ENCODE measurements at places on chromosomes 16 and 17.
A peak's percentile ranks its signal among the peaks of the same experiment; 100 is the strongest.

GRCh38 chr17:82846061-82846691 is 6.4 kb upstream of the ZNF750 start:
- DNase-seq, result no peak

GRCh38 chr16:71357681-71358080 is 842 bp upstream of the CALB2 start:
- no peak for DNase-seq

GRCh38 chr17:46764709-46765401 is 53.6 kb downstream of the WNT3 start:
- peak; percentile 94 for DNase-seq

GRCh38 chr17:51245535-51245934 is 14.3 kb downstream of the MBTD1 start:
- DNase-seq, result no peak

- peak; percentile 26 for DNase-seq
Measured at GRCh38 chr16:680967-681745, 946 bp downstream of the STUB1 start.

DNA sequence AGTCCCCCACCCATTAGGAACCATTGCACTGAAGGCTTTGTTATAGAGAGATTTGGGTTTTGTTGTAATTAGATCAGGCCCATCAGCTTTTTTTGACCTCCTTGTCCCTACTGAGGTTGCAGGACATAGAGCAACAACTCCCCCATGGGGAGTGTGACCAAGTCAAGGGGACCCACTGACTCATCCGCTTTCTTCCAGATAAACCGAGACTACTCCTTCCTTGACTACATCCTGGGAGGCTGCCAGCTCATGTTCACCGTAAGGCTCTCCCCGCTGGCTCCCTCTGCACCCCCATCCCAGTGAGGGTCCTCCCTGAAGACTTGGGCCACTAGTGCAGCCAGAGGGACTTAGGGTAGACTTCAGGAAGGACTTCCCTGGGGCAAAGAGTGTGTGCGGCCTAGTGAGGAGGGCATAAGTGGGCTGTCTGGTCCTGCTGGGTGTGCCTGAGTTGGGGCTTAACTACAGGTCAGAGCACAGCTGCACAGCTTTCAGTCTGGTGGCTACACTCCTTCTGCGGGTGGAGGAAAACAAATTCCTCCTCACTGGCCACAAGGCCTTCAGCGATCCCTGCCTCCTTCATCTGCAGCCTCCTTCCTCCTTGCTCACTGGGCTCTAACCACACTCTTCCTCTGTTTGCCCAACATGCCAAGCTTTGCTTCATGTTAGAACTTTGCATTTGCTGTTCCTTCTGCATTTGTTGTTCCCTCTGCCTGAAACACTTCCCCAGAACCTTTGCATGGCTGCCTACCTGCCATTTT is 31.0 kb downstream of the CPNE2 start:
- no peak for DNase-seq

- no peak for DNase-seq
Measured at GRCh38 chr16:48956620-48957019, 325.0 kb downstream of the CBLN1 start.

- no peak for DNase-seq
Measured at GRCh38 chr16:79130616-79131015, 469.9 kb downstream of the MAF start.

GRCh38 chr17:15377200-15377599 is 35.8 kb upstream of the TEKT3 start:
- DNase-seq, result peak; percentile 73

GRCh38 chr17:81095383-81095762 is 60.4 kb downstream of the BAIAP2 start:
- DNase-seq, result no peak

GRCh38 chr16:15051387-15051951 is 4.4 kb downstream of the NTAN1 start:
- DNase-seq, result no peak
